ENCODE measurements at places on chromosomes 2 and 18.
A peak's percentile ranks its signal among the peaks of the same experiment; 100 is the strongest.

GRCh38 chr2:60847854-60848253 is 33.5 kb upstream of the REL start:
- DNase-seq, result no peak

- DNase-seq, result no peak
Observed at GRCh38 chr2:165903406-165903805, 50.2 kb downstream of the TTC21B start.

- DNase-seq, result no peak
Observed at GRCh38 chr2:24077535-24077877, 1.4 kb upstream of the SF3B6 start.

DNA sequence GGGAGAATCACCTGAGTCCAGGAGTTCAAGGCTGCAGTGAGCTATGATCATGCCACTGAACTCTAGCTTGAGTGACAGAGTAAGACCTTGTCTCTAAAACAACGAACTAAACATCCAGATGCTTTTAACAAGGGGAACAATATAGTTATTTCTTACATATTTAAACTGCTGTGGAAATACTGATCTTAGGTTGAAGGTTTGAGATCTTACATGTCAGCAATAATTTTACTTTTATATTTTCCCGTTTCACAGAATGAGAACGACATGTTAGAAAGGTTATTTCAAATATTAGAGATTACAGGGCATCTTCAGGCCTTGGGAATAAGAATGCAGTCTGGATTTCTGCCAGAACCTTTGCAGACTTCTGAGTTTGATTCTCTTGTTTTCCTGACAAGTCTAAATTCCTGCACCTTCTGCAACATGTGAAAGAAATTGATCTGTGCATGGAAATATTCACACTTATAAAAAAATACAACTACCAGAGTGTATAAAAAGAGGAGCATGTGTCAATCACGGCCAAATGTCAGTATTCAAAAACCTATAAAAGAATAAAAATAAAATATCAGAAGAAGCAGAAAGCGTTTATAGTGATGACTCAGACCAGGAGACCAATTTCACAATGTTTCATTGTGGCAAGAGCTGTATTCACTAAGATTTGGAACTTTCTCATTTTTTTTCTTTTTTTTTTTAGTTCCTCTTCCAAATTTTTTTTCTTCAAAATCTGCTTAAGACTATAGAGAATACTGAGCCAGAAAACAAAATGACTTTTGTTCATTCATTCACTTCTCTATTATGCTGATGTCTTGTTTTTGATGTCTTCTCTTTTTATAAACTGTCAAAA is 29.6 kb downstream of the COLEC12 start:
- DNase-seq, result no peak

DNA sequence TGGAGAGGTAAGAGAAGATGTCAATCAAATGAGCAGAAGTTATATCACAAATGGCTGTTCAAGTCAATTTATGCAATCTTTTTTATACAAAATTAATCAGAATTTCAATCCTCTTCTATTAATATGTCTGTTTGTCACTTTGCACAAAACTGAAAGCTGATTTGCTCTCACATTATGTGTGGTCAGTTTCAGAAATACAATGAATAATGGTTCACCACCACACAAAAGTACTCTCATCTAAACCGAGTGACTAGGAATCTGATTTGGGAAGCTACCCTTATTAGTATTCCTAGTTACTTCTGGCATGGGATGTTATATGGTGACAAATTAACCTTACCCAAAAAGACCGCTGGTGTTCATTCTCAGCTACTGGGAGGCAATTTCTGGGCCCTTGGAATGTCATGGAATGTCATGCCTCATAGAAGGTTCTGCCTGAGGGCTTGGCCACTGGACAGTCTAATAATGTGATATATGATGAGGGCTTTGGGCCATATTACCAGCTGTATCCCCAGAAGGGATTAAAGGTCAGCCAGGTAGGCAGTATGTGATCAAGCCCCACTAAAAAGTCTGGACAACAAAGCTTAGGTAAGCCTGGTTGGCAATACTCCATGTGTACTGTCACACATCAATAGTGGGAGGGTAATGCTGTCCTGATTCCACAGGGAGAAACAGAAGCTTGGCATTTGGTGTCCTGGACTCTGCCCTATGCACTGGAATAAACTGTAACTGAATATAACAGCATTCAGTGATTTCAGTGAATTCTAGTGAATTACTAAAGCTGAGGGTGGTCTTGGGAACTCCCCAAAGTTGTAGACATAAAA is 113.2 kb downstream of the PIGN start:
- no peak for DNase-seq

- peak; percentile 16 for DNase-seq
Observed at GRCh38 chr18:41955688-41956087, 654 bp downstream of the PIK3C3 start.

DNA sequence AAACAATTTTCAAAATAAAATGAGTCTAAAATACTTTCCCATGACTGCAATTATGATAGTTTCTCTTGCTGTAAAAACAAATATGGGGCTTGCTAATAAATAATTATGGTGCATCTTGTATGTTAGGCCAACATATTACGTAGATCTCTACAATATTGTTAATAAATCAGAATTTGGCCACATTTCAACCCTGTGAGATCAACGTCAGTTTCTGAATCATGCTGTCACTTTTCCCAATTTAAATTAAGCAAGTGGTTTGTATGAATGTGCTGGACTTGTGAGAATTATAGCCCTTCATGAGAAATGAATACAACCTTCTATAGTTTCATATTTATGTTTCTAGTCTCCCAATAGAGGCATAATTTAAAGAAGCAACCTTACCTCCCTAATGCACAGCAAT is 808.9 kb downstream of the SUCLG1 start:
- DNase-seq, result no peak

GRCh38 chr2:495745-496275 is 181.4 kb downstream of the TMEM18 start:
- DNase-seq, result no peak

- DNase-seq, result no peak
Observed at GRCh38 chr2:78589871-78590270, 435.6 kb upstream of the REG3G start.

GRCh38 chr2:20362701-20363435 is 12.2 kb upstream of the PUM2 start:
- DNase-seq, result no peak

GRCh38 chr2:119760237-119760955 is 674 bp downstream of the PTPN4 start:
- DNase-seq, result peak; percentile 36

DNA sequence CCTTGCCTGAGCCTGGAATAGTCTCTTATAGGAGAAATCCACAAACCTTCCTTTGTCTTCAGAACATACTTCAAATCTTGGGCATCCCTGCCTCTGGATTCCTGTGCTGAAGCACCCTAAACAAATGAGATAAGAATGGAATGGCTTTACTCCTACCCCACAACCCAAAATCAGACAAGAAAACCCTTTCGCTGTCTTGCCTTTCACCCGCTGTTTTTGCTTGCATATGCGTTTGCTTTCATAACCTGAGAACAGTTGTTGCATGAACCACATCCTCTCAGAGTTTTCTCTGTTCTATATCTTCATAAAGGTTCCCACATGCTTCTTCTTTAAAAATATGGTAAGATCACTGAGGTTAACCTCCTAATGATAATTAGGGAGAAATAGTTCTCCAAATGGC is 132.1 kb upstream of the MAP3K20 start:
- no peak for DNase-seq

- no peak for DNase-seq
Observed at GRCh38 chr2:24220554-24221291, 45.9 kb downstream of the FAM228A start.

DNA sequence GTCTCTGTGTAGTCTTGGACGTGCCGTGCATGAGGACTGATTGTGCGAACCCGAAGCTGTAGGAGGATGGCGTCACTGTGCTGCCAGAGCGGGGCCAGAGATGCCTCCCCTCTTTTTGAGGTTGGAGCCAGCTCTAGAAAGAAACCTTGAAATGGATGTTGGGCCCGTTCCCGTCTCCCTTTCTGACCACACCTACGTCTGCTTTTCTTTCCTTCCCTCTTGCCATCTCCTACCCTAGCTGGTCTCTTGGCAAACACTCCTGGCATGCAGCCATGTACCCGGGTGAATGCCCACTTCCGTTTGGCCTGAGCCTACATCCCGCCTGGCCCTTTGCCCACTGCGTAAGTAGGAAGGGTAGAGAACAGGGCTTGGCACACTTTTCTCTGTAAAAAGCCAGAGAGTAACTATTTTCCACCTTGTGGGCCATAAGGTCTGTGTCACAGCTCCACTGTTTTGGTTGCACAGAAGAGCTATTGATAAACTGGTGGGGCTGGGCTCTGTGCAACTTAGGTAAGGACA is 37.4 kb downstream of the SH3BP4 start:
- no peak for DNase-seq

GRCh38 chr2:72236445-72237067 is 88.9 kb upstream of the CYP26B1 start:
- DNase-seq, result no peak

DNA sequence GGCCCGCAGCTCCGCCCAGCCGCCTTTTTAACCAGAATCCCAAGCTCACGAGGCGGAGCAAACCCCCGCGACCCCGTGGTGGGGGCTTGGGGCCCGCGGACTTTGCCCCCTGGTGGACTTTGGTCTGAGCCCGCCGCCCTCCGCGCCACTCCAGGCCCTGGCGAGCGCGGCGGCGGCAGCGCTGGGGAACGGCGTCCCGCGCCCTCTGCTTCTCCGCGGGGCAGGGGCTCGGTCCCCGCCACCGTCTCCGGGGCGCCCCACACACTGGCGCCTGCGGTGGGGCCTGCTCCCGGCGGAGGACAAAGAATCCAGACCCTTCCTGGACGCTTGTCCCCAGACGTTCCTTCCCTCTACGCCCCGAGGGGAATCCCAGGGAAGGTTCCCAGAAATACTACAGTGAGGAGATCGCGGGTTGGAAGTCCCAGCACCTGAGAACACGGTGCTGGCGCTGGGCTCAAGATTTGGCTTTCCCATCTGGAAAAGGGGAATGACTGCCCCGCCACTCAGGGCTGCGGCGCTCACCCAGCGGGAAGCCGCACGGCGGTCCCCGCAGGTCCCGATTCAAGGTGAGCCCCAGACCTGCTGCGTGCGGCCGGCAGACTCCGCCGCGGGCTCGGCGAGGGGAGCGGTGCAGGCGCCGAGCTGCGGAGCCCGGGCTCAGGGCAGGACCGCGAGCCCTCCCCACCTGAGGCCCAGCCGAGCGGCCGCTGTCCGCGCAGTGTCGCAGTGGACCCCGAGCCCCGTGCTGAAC is at the start of gene HAAO:
TSS of gene HAAO (minus strand) at position 1 of the 751 bp plus-strand sequence. CDS start 47 bp downstream, outside the sequence.
- peak; percentile 73 for DNase-seq

DNA sequence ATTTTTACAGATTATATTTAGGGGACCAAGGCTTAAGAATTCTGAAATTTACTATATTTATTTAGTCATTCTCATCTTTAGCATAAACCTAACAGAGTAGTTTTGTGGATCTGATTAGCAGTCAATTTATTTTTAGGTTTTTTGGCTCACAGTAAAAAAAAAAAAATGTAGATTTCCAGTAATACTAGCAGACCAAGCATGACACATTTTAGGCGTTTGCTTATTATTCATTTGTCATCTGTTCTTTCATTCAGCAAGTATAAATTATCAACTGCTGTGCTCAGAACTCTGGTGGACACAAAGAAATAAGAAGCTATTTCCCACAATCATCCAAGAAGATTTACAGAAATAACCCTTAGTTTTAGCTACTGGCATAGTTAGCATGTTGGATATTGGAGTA is 20.6 kb downstream of the PDE1A start:
- DNase-seq, result no peak

DNA sequence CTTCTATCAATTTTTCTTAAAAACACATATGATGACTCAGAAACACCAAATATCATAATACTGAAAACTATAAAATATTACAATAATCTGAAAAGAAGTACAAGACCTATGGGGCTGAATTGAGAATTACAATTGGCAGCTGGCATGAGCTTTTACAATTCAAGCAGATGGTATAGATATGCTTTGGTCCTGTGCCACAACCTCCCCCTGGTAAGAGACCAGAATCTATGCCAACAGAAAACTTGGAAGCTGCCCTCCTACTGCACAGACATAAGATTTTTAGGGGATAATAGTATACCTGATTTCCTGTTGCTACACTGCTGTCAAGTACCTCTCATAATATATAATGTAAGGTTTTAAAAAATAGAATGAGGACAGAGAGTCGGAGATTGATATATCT is 46.8 kb upstream of the CDH7 start:
- no peak for DNase-seq

DNA sequence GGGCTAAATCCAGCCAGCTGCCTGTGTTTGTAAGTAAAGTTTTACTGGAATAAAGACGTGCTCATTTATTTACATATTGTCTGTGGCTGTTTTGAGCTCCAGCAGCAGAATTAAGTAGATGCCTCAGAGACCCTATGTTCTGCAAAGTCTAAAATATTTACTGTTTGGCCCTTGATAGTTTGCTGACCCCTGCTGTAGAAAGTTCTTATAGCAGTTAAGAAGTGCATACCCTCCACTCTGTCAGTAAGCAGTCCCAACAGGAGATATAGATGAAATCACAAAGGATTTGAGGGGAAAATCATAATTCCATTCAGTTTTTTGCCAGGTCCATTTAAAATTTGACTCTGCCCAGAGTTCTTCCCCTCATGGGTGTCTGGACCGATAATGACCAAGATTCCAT is 50.1 kb upstream of the ITM2C start:
- DNase-seq, result peak; percentile 69

GRCh38 chr2:43070030-43070429 is 156.4 kb downstream of the ZFP36L2 start:
- no peak for DNase-seq

- no peak for DNase-seq
Observed at GRCh38 chr2:187057466-187057865, 208.5 kb upstream of the ZSWIM2 start.

- no peak for DNase-seq
Observed at GRCh38 chr2:125591954-125592353, 1064.0 kb upstream of the GYPC start.

DNA sequence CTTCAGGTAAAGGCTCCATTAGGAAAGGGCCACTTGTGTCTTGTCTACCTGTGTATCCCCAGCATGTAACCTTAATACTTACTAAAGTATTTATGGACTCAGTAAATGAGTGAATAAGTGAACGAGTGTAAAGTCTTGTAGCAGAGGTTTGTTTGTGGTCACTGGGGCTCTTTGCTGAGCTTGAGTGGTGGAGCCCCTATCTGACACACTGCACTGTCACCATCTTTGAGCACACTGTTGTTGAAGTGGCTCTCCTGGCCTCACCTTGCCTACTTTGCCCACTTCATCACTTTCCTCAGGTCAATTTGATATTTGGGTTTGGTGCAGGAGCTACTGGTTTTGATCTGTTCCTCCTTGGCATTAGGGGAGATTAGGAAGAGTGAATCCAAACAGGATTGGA is 39.3 kb upstream of the ZEB2 start:
- DNase-seq, result no peak

DNA sequence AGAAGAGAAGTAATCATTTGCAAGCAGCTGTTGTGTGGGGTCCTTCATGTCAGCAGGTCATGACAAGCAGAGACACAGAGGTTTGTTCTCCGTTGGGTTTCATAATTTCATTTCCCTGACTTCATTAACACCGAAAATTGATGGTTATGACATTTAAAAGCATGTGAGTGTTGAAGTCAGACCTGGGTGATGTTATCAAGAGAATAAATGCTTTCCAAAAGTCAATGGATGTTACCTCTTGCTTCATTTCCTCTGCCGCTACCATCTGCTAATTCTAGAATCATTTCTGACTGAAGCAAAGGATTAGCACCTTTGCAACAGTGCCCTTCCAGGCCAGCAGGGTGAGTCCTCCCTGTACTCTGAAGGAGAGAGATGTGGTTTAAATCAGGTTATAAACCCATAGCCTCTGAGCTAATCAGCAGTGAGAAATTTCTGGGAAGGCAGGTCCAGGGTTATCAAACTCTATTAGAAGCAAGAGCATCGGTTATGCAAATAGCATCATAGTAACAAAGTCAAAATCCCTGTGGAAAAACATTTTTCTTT is 446.2 kb downstream of the PIK3C3 start:
- DNase-seq, result no peak

Data from KBM-7 (cell line).